GM23248 (cell line): ENCODE measurements at places on chromosomes 6 and 20.

DNA sequence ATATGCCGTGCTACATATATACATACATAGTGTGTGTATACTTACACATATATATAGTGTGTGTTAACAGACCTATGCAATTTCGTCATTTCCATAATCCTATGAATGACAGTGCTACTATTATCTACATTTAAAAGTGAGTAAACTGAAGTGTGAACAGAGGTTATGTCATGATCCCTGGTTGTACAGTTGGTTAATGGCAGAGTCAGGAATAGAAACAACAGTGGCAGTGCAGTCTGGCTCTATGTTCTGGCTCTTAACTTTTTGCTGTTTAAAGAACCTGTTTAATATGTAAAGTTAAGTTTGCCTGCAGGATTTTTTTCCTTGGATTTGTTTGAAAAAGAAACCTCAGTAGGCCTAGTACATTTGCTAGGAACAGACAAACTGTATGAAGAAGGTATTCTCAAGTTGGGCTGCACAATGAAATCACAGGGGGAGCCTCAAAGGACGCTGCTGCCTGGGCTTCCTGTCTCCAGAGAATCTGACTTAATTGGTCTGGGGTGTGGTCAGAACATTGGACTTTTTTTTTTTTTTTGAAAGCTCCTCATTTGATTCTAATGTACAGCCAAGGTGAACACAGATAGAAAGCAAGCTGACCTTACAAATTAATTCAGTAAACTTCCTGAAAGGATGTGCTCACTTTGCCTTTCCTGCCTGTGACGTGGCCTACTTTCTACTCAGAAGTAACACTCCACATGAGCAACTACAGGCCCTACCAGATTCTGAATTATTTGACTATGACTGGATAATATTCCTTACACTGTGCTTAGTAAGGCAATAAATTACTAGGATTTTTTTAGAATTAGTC, 29.4 kb downstream of the PLCB1 start:
- DNase-seq, result peak; percentile 77

DNA sequence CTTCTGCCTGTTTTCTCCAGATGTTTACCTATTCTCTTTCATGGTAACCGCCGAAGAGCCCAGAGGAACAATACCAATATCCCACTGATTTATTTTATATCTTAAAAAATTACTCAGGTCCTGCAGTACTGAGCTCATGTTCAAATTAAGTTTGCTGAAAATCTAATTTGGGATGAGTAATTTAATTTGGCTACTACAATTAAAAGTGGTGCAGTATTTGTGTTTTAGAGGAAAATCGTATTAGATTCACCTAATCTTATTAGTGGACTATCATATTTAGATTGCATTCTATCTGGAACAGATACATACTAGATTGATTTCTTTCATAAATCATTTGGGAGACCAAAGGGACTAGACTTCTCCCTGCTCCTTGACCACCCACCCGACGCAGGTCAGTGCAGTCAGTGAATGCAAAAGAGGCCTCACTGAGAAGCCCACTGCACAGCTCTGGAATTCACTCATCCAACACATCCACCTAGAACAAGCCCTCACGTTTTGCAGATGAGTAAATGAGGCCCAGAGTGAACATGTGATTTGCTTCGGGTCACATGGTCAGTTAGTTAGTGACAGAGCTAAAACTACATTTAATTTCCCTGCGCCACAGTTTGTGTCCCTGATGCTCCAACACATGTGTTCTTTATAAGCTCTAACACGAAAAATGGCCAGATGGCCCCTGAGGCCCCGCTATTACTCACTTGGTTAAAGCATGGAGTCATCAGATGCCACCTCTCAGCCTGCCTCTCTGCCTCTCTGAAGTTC, 101.8 kb downstream of the TRERF1 start:
- DNase-seq, result peak; percentile 71

DNA sequence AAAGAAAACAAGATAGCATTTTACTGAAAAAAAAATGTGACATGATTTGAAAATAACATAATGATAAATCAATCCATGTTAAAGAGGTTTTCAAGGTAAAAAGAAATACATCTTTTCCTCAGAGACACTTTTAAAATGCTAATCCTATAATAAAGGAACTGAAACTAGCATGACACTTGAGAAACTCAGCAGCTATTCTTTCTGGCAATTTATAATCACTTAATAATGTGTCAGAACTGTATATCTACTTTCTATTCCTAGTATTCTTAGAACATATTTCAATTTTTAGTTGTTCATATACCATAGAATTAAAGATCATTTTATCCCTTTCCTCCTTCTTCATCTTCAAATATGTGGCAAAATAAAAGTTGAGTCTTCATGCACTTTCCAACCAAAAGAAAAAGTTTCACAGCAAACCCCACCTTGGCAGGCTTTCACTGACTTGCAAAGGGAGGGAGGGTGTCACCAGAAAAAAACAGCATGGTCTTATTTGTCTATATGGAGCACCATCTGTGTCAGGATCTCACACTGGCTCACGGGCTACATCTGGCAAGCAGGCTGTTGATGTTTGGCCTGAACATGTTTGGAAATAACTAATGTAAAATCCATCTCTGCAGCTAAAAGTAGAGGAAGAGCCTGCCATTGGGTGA, 48.5 kb downstream of the FHL5 start:
- DNase-seq, result no peak

DNA sequence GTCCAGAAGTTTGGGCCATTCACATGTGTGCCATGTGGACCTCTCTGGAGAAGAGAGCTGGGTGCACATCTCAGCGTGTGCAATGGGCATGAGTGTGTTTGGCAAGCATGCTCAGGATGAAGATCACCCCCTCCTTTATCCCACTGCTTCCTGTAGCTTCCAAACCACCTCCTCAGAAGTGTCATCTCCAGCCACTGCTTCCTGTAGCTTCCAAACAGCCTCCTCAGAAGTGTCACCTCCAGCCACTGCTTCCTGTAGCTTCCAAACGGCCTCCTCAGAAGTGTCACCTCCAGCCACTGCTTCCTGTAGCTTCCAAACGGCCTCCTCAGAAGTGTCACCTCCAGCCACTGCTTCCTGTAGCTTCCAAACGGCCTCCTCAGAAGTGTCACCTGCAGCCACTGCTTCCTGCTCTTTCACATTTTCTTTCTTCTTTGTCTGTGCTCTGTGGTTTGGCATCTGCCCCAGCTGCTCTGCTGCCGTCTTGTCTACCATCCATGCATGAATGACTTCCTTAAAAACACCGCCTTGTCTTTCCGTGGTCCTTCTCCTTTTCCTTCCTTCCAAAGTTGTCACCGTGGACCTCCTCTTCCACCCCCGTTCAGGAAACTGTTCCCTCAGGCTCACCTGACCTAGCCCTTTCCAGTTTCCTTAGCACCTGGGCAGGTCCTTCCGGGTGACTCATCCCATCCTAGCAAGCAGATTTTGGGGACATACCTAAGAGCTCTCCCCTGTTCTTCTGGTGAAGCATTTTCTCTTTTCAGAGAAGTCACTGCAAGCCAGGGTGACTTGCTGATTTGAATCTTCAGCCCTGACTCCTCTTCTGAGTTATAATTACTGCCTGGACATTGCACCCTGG, 43.5 kb upstream of the TIAM2 start:
- DNase-seq, result no peak

- no peak for DNase-seq
These were observed 4.1 kb upstream of the ZNF335 start for GRCh38 chr20:45976086-45976485.

DNA sequence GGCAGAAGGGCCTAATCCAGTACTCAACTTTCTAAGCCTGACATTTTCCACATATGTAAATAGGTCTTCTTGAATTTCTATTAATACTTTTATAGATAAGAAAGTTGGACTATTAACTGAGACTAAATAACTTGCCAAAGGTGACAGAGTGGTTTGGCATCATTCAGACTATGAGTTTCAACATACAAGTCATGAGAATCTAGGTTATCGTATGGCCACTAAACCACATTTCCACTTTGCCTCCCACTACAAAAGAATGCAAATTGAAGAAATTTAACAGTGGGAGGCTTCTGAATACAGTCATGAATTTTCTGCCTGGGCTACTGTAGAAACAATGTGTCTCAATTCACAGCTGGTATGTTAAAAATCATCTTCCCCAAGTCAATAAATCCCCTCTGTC, 531.0 kb upstream of the AGPAT4 start:
- DNase-seq, result no peak

DNA sequence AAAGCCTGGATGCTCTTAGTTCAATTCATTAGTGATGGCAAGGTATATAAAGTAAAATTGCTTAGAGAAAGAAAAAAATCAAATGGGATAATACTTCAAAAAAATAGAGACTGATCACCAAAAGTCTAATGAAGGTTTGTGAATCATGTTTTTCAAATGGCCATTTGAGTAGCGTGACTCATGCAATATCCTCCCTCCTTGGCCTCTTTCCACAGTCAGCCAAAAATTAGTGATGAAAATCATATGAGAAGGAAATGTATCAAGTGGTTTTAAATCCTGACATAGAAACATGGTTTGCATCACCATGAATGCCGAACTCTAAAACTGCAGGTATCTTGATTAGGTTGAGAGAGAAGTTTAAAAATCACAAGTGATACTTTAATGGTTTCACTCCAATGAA, 1.2 kb upstream of the COL19A1 start:
- DNase-seq, result peak; percentile 81

DNA sequence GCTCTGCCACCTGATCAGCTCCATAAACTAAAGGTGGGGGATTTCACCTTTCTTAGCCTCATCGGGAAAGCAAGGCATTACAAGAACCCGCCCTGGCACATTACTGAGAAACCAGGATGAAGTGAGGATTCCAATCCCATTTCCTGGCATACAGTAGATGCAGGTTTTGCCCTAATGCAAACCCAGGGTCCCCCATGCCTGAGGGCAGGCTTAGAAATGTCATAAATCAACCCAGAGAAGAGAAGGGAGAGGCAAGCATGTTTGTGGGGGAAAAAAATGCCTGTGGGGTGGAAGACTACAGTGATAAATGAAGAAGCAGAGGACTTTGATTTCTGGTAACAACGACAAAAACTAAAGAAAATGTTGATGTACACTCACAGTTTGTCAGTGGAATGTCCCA, 18.0 kb upstream of the PMEPA1 start:
- no peak for DNase-seq

- peak; percentile 73 for DNase-seq
These were observed 106.8 kb downstream of the CDK19 start for GRCh38 chr6:110708295-110708950.

- DNase-seq, result no peak
These were observed 19.4 kb downstream of the QRSL1 start for GRCh38 chr6:106648651-106649308.

DNA sequence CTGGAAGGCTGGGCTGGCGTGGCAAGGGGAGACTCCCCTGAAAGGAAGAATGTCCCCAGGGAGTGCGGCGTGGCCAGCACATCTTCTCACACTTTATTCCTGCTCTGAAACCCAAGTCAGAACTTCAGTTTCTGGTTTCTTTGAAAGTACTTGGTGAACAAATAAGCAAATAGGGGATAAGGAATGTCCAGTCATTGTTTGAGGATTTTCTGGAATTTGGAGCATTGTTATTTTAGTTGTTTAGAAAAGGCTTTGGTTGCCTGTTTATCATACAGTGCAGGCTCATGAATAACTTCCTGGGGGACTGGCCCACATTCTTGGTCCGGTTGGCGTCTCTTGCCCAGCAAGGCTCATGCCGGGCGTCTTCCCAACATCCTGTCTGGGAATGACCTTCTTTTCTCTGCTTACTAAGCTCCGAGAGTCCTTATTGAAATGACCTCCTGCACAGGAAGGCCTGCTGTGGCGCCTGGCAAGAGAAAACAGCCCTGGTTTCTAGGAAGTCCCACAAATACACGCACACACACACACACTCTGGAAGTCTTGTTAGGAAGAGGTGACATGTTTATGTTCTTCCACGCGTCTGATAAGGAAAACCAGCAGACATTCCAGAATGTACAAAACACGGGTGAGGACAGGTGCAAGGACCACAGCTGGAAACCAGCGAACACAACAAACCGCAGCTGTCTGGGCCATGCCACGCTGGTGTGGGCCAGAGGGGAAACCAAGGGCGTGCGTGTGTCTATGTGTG, 71.9 kb downstream of the TMEM170B start:
- peak; percentile 96 for DNase-seq

GRCh38 chr6:69180361-69181067, 545.4 kb downstream of the ADGRB3 start:
- DNase-seq, result no peak

GRCh38 chr20:25077610-25078169, 4.3 kb downstream of the VSX1 start:
- DNase-seq, result peak; percentile 59

GRCh38 chr6:2990248-2990931, 9.3 kb upstream of the NQO2 start:
- DNase-seq, result peak; percentile 69

DNA sequence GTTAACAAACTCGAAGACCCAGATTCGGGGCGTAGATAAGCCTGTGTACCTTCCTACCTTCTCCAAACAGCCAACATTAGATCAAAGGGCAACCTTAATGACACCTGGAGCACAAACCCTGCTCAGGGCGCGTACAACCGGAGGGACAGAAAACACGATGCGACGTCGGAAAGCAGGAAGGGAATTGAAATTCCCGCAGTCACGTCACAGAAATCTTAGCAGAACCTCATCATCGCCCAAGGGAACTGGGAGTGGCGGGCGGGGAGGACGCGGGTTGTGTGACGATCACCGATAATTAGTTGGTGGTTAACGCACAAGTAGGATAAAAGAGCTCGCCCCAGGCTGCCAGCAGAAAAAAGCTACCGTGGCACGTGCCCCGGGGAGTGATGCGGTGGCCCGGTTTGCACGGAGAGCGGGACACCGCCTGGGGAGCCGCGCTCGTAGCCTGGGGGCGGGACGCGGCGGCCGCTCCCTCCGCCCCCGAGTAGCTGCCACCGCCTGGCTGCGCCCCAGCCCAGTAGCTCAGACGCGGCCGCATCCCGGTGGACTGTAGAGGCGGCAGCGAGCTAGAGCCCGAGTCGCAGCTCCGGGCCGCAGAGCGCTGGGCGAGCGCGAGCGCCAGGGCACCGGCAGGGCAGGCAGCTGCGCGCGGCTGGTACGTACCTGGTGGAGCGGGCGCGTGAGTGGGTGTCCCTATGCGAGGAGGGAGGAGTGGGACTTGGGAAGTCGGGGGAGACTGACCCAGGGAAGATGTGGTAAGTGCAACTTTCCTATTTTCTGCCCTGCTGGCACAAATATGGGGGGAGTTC, at the start of gene PKIB:
Gene PKIB, plus strand, starts transcription at position 525 of the 809 bp plus-strand sequence. CDS start 107,390 bp downstream, outside the sequence.
- peak; percentile 86 for DNase-seq

- no peak for DNase-seq
These were observed 240.4 kb downstream of the CDC5L start for GRCh38 chr6:44627883-44628271.

DNA sequence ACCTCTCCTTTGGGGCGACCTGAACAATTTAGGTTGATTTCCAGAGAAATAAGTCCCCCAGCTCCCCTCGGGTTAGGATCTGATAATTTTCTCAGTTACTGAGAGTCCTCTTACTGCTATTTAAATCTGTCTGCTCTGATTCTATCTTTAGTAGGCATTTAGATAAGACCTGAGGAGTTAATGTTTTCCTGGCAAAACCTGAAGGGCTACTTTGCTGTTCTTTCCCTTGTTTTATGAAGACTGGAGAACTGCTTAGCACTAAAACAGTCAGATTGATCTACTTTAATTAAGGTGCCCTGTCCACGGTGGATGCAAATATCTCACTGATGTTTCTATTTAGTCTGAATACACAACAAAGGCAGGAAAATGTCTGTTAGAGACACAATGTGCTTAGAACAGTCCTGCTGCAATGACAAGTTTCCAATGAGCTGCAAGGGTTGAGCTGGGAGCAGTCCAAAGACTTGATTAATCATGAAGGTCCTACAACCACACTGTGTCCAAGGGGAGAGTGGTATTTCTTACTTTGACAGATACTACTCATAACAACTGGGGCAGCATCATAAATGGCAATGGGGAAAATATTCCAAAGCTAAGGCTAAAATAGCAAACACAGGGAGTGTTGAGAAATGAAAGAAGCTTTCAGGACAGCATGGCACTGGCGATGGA, 15.7 kb downstream of the ADTRP start:
- peak; percentile 37 for DNase-seq

- DNase-seq, result no peak
These were observed 28.4 kb upstream of the ARMH2 start for GRCh38 chr6:24827162-24827561.
